Sigmoid colon (tissue), 7 donors: ENCODE measurements at places on chromosomes 7 and 10. TPM values are rescaled to one million over a fixed set of nuclear protein-coding genes. Genes with fewer than 3 reads are reported as not detected.
A peak's percentile ranks its signal among the peaks of the same experiment; 100 is the strongest.

GRCh38 chr10:21452203-21452602 is 73.3 kb downstream of the SKIDA1 start:
- no peak for DNase-seq
- no peaks in the 10 kb centered on the region for H3K4me1 ChIP-seq
- no peak overlapping the region for H3K27ac ChIP-seq

DNA sequence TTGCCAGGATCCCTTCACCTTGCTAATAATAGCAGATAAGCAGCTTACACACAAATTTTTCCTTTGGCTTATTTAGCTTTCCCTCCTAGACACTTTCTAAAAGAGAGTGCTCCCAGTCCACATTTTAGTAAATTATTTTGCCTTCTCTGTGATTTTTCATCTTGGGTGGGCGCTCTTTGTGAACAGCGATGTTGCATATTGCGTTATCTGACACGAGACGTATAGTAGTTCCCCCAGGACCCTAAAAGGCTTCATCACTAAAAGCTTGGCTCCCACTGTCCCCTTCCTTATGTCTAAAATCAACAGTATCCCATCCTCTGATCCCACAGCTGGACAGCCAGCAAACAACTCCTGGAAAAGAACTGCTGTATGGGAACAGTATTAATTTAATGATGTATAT is 232.9 kb downstream of the DYNC1I1 start:
- H3K27ac ChIP-seq: no peak overlapping the region
- no peak overlapping the region for H3K4me3 ChIP-seq
- H3K27me3 ChIP-seq: no peaks in the 10 kb centered on the region
- H3K36me3 ChIP-seq: peaks cover 3% of the 10 kb centered on the region
- no peak for DNase-seq

- H3K36me3 ChIP-seq: no peaks in the 10 kb centered on the region
- DNase-seq: no peak
- no peaks in the 10 kb centered on the region for H3K4me1 ChIP-seq
- no peaks in the 10 kb centered on the region for H3K27me3 ChIP-seq
- no peak overlapping the region for H3K27ac ChIP-seq
Measured at GRCh38 chr7:148270576-148270975, 320.0 kb upstream of the C7orf33 start.

Gene AKR1C8
- not detected for total RNA-seq

Gene FOXI2
- total RNA-seq: not detected

DNA sequence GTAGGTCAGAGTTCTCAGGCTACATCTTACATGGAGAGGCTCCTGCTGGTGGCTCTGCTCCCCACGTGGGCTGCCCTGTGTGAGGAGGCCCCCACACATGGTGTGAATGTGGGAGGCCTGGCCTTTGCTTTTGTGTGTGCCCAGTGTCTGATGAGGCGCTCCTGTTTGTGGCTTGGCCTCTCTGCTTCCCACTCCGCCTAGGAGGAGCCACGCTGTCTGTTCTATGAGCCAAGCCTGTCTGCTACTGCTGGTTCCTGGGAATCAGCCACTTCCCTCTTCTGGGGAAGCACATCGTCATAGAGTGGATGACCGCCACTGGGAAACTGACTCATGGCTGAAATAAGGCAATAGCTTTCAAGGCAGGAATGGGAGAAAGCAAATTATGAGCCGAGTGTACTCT is 87.1 kb downstream of the CYP26A1 start:
- H3K27ac ChIP-seq: no peak overlapping the region
- no peaks in the 10 kb centered on the region for H3K4me1 ChIP-seq
- peak; percentile 73 for DNase-seq
- H3K36me3 ChIP-seq: no peaks in the 10 kb centered on the region

GRCh38 chr10:10845185-10845584 is 172.5 kb upstream of the CELF2 start:
- H3K4me1 ChIP-seq: peaks cover 7% of the 10 kb centered on the region
- no peak overlapping the region for H3K4me3 ChIP-seq
- no peaks in the 10 kb centered on the region for H3K36me3 ChIP-seq
- H3K27ac ChIP-seq: no peak overlapping the region

Gene SPDYE9
- not detected for total RNA-seq

- no peaks in the 10 kb centered on the region for H3K27me3 ChIP-seq
- no peaks in the 10 kb centered on the region for H3K36me3 ChIP-seq
- peaks cover 21% of the 10 kb centered on the region for H3K4me1 ChIP-seq
Measured at GRCh38 chr10:110857265-110858171, 14.2 kb upstream of the PDCD4 start.

GRCh38 chr7:28579571-28579970 is 167.3 kb downstream of the CREB5 start:
- H3K4me3 ChIP-seq: no peak overlapping the region
- DNase-seq: no peak
- H3K27ac ChIP-seq: no peak overlapping the region
- no peaks in the 10 kb centered on the region for H3K36me3 ChIP-seq

GRCh38 chr7:27345164-27345887 is 102.7 kb downstream of the EVX1 start:
- no peaks in the 10 kb centered on the region for H3K27me3 ChIP-seq
- DNase-seq: no peak
- H3K4me1 ChIP-seq: no peaks in the 10 kb centered on the region
- H3K4me3 ChIP-seq: no peak overlapping the region
- no peaks in the 10 kb centered on the region for H3K36me3 ChIP-seq

DNA sequence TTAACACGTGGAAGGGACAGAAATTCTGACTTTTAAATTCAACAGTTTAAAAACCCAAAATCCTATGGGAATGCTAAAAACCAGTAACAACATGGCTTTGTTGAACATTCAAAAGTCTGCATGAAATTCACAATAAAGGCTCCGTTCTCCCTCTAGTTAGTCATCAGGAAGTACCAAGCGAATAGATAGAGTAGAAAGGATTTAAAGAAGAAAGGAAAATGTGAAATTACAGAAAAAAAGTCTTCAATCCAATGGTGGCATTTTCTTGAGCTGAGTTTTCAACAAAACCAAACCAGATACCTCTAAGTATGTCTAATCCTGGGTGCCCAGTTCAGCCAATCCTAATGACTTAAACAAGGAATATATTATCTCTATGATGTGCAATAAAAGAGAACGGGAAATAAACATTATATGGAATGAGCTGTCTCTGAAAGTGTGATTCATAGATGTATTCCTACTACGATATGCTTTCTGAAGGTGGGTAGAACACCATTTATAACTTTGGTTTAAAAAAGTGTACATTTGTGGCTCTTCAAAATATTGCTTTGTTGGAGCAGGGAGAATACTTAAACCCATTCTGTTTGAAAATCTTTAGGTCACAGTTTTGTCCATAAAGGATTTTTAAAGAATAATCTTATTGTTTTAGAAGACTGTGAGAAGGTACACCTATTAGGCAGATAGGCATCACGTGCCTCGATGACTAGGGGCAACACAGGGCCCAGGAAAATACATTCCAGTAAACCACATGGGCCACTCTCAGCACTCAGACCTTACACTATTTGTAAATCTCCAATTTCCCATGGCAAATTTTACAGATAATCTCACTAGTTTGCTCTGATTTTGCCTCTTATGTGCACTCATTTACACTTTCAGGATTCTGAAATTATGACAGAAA is 87.7 kb downstream of the CUBN start:
- H3K4me1 ChIP-seq: no peaks in the 10 kb centered on the region
- H3K4me3 ChIP-seq: no peak overlapping the region
- H3K27me3 ChIP-seq: no peaks in the 10 kb centered on the region
- H3K27ac ChIP-seq: peak overlapping the region; percentile 12

- H3K4me3 ChIP-seq: no peak overlapping the region
- no peaks in the 10 kb centered on the region for H3K36me3 ChIP-seq
- no peak overlapping the region for H3K27ac ChIP-seq
- H3K27me3 ChIP-seq: peaks cover 10% of the 10 kb centered on the region
Measured at GRCh38 chr10:100894589-100895294, 18.0 kb upstream of the SLF2 start.

- peak; percentile 94 for DNase-seq
- H3K36me3 ChIP-seq: no peaks in the 10 kb centered on the region
- H3K4me1 ChIP-seq: peaks cover 41% of the 10 kb centered on the region
- H3K27ac ChIP-seq: peak overlapping the region; percentile 72
- no peaks in the 10 kb centered on the region for H3K27me3 ChIP-seq
Measured at GRCh38 chr7:37201003-37201875, 247.4 kb downstream of the ELMO1 start.

DNA sequence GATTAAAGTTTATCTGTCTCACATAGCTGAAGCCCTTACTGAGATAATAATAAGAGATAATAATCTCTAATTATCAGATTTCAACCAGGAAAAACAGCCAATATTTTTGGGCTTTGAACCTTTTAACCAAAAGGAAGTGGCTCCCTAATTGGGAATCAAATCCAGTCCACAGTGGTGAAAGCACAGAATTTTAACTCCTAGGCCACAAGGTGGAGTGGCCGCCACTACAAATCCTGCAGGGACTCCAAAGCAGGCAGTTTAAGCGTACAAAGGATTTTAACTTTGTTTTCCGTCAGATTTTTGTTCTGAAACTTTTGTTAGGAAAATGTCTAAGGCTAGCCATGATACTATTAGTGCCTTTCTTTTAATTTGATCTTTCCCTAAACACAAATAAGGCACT is 99.6 kb upstream of the CCNY start:
- H3K36me3 ChIP-seq: no peaks in the 10 kb centered on the region
- no peaks in the 10 kb centered on the region for H3K27me3 ChIP-seq
- H3K4me3 ChIP-seq: no peak overlapping the region
- H3K27ac ChIP-seq: no peak overlapping the region
- no peak for DNase-seq

DNA sequence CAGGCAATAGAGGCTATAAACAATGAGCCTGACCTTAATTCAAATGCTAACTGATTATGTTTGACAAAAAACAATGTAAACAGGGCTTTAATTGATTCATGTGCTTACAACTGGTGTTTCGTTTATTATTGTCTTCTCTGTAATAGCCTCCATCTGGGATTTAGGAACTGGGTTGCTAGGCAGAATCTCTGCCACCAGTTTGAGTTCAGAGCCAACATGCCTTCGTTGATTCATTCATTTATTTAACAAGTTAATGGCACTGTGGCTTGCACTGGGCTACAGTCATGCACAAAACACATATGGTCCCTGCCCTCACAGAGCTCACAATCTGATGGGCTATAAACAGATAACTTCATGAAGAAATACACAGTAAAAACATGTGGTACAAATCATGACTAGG is 19.6 kb upstream of the CDHR3 start:
- H3K27me3 ChIP-seq: no peaks in the 10 kb centered on the region
- H3K36me3 ChIP-seq: no peaks in the 10 kb centered on the region
- H3K4me1 ChIP-seq: no peaks in the 10 kb centered on the region

GRCh38 chr7:149879271-149879743 is 5.5 kb downstream of the ATP6V0E2 start:
- H3K27ac ChIP-seq: no peak overlapping the region
- no peaks in the 10 kb centered on the region for H3K27me3 ChIP-seq
- H3K4me1 ChIP-seq: peaks cover 43% of the 10 kb centered on the region
- no peak overlapping the region for H3K4me3 ChIP-seq
- no peak for DNase-seq

Gene C10orf62
- total RNA-seq: not detected

GRCh38 chr10:32199714-32200394 is 143.6 kb upstream of the KIF5B start:
- H3K4me1 ChIP-seq: no peaks in the 10 kb centered on the region
- no peak for DNase-seq
- H3K27me3 ChIP-seq: no peaks in the 10 kb centered on the region
- no peak overlapping the region for H3K4me3 ChIP-seq

DNA sequence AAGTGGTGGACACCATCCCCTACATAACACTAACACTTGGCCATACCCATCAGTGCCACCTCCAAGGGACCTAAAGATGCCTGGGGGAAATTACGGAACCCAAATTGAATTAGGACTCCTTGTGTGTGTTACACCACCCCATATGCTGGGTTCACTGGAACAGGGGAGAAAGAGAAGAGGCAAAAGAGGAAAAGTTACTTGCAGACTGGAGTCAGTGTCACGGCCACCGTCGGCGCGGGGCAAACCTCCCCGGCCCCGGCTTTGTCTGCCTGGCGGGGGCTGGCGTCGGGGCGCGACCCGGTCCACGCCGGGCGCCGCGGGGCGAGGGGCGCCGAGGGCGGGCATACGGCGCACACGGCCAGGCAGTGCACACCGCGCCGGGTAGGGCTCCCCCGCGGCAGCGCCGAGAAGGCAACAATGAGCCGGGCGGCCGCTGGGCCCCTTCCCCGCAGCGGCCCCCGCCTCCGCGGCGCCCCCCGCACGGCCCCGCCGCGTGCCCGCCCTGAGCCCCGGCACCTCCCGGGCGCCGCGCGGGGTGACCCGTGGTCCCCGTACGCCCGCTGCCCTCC is 171.1 kb downstream of the FAM107B start:
- H3K27ac ChIP-seq: peak overlapping the region; percentile 70
- H3K4me3 ChIP-seq: peak overlapping the region; percentile 31
- no peaks in the 10 kb centered on the region for H3K36me3 ChIP-seq

Gene PDGFA
- 33.9 TPM for total RNA-seq

- no peaks in the 10 kb centered on the region for H3K27me3 ChIP-seq
- H3K27ac ChIP-seq: peak overlapping the region; percentile 96
- H3K4me3 ChIP-seq: peak overlapping the region; percentile 78
- DNase-seq: peak; percentile 91
Measured at GRCh38 chr7:66627151-66627681, 1.5 kb upstream of the KCTD7 start.

- peaks cover 2% of the 10 kb centered on the region for H3K36me3 ChIP-seq
- DNase-seq: no peak
- H3K27ac ChIP-seq: no peak overlapping the region
- H3K4me1 ChIP-seq: no peaks in the 10 kb centered on the region
- no peak overlapping the region for H3K4me3 ChIP-seq
Measured at GRCh38 chr7:4808026-4808425, 32.6 kb downstream of the AP5Z1 start.

GRCh38 chr10:68290736-68291135 is 41.1 kb upstream of the HNRNPH3 start:
- H3K27ac ChIP-seq: no peak overlapping the region
- H3K4me1 ChIP-seq: no peaks in the 10 kb centered on the region
- no peak for DNase-seq
- H3K36me3 ChIP-seq: no peaks in the 10 kb centered on the region
- H3K4me3 ChIP-seq: no peak overlapping the region

GRCh38 chr10:8053446-8054243 is 843 bp upstream of the GATA3 start:
- peaks cover 71% of the 10 kb centered on the region for H3K4me1 ChIP-seq
- H3K4me3 ChIP-seq: no peak overlapping the region
- DNase-seq: no peak
- H3K27me3 ChIP-seq: peaks cover 100% of the 10 kb centered on the region
- no peak overlapping the region for H3K27ac ChIP-seq

Gene SPDYE2
- total RNA-seq: not detected

DNA sequence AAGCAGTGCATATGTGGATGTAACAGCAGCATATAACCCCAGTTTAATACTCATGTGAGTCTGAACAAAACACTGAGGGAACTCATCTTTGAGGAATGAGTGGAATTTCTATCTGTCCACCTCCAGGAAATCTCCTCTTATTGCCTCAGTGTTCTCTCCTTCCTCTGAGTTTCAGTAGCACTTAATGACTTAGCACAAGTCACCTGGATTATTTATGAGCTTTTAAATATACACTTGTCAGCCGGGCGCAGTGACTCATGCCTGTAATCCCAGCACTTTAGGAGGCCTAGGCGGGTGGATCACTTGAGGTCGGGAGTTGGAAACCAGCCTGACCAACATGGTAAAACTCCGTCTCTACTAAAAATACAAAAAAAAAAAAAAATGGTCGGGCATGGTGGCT is 4.3 kb downstream of the LRRC20 start:
- peak; percentile 81 for DNase-seq
- no peaks in the 10 kb centered on the region for H3K27me3 ChIP-seq
- H3K36me3 ChIP-seq: peaks cover 21% of the 10 kb centered on the region
- H3K27ac ChIP-seq: peak overlapping the region; percentile 41
